ENCODE measurements at places on chromosomes 5 and 9. TPM values are rescaled to one million over a fixed set of nuclear protein-coding genes. Genes with fewer than 3 reads are reported as not detected.

Gene GRM6
- not detected for total RNA-seq

Gene DAPK1
- total RNA-seq, result 10.2 TPM

Gene SLC6A7
- total RNA-seq, result not detected

Gene DMRT3
- not detected for total RNA-seq

Gene EXOC3
- total RNA-seq, result 49.1 TPM

Gene OTP
- total RNA-seq, result not detected

Gene IFNA2
- not detected for total RNA-seq

Gene PKD2L2
- 0.55 TPM for total RNA-seq

Gene ITK
- total RNA-seq, result 0.99 TPM

Gene TEK
- total RNA-seq, result 22.2 TPM

Gene TXNDC15
- total RNA-seq, result 46.5 TPM

Gene SURF1
- 64.3 TPM for total RNA-seq

Gene TGFBI
- total RNA-seq, result 47.6 TPM

Gene DMRTA1
- 0.77 TPM for total RNA-seq

Gene CER1
- total RNA-seq, result not detected

Gene C5orf15
- 32.9 TPM for total RNA-seq

Gene DOCK8
- total RNA-seq, result 5.7 TPM

Gene ZNF883
- total RNA-seq, result 4.3 TPM
